Left lobe of liver (tissue), 2 donors: ENCODE measurements at places on chromosomes 11 and 22. TPM values are rescaled to one million over a fixed set of nuclear protein-coding genes. Genes with fewer than 3 reads are reported as not detected.

DNA sequence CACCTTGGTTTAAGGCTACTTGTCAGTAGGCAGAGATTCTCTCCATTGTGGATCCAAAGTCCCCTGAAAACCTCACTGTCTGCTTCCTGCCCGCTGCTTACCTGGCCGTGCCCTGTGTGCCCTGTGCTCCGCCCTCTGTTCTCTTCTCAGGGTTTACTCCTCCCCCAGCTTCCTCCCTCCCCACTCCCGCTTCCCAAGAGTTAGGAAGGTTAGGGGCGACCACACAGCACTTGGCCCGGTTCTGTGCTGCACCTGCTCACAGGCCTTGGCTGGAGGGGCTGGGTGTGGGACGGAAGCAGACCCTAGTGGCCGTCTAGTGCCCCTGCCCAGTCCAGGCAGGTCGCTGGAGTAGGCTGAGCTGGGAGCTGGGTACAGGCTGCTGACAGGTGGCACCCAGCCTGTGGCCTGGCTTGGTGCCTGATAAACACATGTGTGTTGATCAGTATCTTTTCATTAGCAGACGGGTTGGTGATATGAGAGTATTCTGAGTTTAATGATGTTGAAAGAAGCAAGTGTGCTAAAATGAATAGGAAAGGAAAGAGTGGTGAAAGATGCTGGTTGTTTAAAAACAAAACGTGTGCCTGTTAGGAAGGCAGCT, 40.5 kb downstream of the GRAMD4 start:
- peak; percentile 77 for DNase-seq

TEAD1 gene
- 29.6 TPM for total RNA-seq

DNA sequence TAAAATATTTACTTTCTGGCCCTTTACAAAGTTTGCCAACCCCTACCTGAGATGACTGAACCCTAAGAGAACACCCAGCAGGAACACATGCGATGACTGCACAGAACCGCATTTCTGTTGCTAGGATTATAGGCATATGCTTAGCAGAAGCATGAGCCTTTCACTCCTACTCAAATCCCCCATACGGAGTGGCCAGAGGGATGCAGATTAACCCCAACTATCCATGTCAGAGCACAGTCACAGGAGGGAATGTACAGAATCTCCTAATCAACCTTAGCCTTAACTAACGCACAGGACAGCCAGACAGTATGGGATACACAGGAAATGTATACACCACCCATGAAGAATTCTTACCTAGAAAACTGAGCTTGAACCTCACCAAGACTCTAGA, 6.2 kb downstream of the HPS4 start:
- no peak for DNase-seq

GRCh38 chr22:48901324-48901723, 926.3 kb downstream of the BRD1 start:
- DNase-seq: peak; percentile 31

DNA sequence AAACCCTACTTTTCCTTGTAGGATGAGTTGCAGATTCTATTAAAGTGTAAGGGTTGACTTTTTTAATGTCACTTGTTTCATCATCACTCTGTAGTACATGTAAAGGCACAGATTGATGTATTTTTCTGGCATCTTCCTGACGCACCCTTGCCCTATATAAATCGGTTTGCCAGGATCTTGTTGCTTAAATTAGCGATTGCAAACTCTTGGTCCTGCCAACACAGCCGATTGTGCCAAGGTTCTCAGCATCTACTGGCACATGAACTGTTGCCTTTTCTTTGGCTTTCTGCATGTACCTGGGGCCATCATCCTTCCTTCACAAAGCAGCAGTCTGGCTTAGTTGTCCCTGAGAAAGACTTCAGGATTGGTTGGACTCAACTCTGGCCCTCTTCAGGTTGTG, 7.5 kb upstream of the LIN7C start:
- DNase-seq: peak; percentile 79

RTCB gene
- 44.5 TPM for total RNA-seq

- peak; percentile 42 for DNase-seq
Measured at GRCh38 chr22:19877626-19878339, 23.1 kb upstream of the GNB1L start.
